ENCODE measurements at places on chromosomes 7 and 10.

GRCh38 chr10:13146379-13146778 is 15.0 kb upstream of the MCM10 start:
- H3K27me3 ChIP-seq, result no peaks in the 10 kb centered on the region
- peaks cover 19% of the 10 kb centered on the region for H3K36me3 ChIP-seq
- ATAC-seq, result no peak

DNA sequence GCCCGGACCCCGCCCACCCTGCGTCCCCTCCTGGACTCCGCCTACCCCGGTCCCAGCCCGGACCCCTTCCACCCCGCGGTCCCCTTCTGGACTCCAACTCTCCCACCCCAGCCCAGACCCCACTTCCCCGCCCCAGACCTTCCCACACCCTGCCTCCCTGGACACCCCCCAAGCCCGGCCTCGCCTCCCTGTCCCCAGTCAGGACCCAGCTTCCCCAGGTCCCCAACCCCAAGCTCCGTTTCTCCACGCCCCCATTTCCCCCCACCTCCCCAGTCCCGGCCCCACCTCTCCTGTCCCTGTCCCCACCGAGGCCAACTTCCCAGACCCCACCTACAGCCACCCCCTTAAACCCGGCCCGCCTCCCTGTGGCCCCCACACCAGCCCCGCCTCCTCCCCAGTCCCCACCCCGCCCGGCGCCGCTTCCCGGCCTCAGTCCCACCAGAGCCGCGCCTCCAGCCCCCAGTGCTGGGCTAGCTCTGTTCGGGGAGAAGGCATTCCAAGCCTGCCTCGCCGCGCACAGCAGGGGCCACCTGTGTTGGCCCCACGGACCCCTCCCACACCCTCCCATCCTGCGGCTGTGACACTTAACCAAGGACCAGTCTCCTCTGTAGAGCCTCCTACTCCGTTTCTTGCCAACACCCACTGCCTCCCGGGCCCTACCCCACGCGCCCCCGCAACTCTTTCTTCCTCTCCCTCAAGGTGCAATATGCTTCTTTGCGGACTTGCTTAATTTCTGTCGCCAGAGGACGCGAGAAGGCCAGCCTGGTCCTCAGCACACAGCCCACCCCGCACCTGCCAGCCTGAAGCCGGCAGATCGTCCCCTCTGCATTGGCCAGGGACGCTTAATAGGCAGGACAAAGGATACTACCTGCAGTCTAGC is 736 bp upstream of the ITIH5 start:
- H3K27me3 ChIP-seq, result no peaks in the 10 kb centered on the region
- peak overlapping the region; percentile 85 for H3K4me3 ChIP-seq
- no peaks in the 10 kb centered on the region for H3K36me3 ChIP-seq
- H3K27ac ChIP-seq, result no peak overlapping the region
- peak; percentile 69 for ATAC-seq
- H3K4me1 ChIP-seq, result no peaks in the 10 kb centered on the region

GRCh38 chr10:79374312-79375191 is 27.3 kb downstream of the PPIF start:
- H3K4me1 ChIP-seq, result no peaks in the 10 kb centered on the region
- no peak overlapping the region for H3K27ac ChIP-seq
- ATAC-seq, result peak; percentile 63
- H3K36me3 ChIP-seq, result no peaks in the 10 kb centered on the region
- H3K27me3 ChIP-seq, result no peaks in the 10 kb centered on the region

GRCh38 chr7:42457663-42458062 is 220.7 kb upstream of the GLI3 start:
- H3K27ac ChIP-seq, result no peak overlapping the region
- H3K27me3 ChIP-seq, result no peaks in the 10 kb centered on the region
- H3K36me3 ChIP-seq, result no peaks in the 10 kb centered on the region

GRCh38 chr7:133556048-133556447 is 303.2 kb downstream of the EXOC4 start:
- H3K27me3 ChIP-seq, result no peaks in the 10 kb centered on the region
- ATAC-seq, result no peak
- no peaks in the 10 kb centered on the region for H3K4me1 ChIP-seq
- no peak overlapping the region for H3K27ac ChIP-seq
- H3K4me3 ChIP-seq, result no peak overlapping the region

- peaks cover 36% of the 10 kb centered on the region for H3K27me3 ChIP-seq
- no peak overlapping the region for H3K4me3 ChIP-seq
- no peak overlapping the region for H3K27ac ChIP-seq
- H3K36me3 ChIP-seq, result no peaks in the 10 kb centered on the region
These were observed 172.2 kb downstream of the HERPUD2 start for GRCh38 chr7:35522697-35523096.

- H3K27ac ChIP-seq, result no peak overlapping the region
- H3K4me1 ChIP-seq, result peaks cover 15% of the 10 kb centered on the region
- H3K27me3 ChIP-seq, result peaks cover 61% of the 10 kb centered on the region
- H3K36me3 ChIP-seq, result no peaks in the 10 kb centered on the region
These were observed 1.9 kb downstream of the NRCAM start for GRCh38 chr7:108454317-108454673.

DNA sequence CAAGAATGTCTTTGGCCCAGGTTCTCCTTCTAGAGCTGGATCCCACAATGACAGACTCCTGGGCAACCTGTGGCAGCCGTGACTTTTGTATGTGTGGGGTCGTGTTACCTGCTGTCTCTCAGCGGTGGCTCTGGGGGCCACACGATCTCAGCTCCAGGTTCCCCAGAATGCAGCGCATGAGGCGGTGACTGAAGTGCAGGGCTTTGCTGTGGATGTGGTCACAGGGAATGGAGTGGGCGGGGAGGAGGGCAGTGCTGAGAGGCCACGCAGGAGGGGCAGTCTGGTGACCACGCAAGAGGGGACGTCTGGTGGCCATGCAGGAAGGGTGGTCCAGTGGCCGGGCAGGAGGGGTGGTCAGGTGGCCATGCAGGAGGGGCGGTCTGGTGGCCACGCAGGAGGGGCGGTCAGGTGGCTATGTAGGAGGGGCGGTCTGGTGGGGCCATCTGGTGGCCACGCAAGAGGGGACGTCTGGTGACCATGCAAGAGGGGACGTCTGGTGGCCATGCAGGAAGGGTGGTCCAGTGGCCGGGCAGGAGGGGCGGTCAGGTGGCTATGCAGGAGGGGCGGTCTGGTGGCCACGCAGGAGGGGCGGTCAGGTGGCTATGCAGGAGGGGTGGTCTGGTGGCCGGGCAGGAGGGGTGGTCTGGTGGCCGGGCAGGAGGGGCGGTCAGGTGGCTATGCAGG is 112.7 kb downstream of the ACTR3B start:
- H3K27me3 ChIP-seq, result no peaks in the 10 kb centered on the region
- H3K36me3 ChIP-seq, result no peaks in the 10 kb centered on the region
- no peak overlapping the region for H3K4me3 ChIP-seq
- ATAC-seq, result no peak

DNA sequence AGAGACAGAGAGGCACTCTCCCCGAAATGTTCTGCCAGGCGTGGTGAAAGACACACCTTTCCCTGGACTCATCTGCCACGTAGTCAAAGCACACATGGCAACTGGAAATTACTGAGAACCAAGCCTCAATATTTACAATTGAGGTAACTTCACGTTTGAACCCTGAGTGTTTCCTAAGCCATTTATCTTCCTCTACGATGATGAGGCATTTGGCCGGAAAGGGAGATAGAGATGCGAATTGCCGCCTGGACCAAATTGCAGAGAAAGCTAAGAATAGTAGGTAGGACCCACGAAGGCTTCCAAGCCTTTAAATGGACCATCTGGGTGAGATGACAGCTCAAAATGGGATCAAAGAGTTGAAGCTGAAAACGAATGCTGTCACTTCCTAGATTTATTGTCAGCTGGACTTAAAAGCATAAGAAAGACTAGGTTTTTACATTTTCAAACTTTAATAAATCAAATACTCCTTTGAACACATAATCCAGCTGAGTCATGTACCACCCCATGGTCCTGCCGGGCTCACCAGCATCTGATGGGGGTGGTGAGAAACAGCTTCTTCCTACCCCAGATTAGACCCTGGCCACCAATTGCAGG is 135.6 kb upstream of the LYZL2 start:
- ATAC-seq, result no peak
- no peak overlapping the region for H3K4me3 ChIP-seq
- H3K27me3 ChIP-seq, result no peaks in the 10 kb centered on the region
- H3K27ac ChIP-seq, result no peak overlapping the region
- H3K4me1 ChIP-seq, result no peaks in the 10 kb centered on the region

DNA sequence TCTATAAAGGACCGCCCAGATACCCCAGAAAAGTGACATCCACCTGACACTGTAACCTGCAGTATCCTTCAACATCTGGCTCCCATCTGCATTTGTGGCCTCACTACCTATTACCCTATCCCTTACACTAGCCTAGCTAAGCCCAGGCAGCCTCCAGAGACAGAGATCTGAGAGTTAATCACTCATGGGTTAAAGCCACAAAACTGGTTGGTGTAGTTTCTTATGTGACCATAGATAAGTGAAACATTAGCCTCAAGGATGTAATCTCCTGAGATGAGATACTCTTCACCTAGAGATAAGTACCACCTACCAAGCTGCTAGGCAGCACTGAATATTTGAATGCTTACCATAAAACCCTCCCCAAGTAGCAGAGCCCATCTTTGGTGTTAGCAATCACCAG is 35.4 kb downstream of the CTTNBP2 start:
- H3K36me3 ChIP-seq, result no peaks in the 10 kb centered on the region
- peaks cover 6% of the 10 kb centered on the region for H3K4me1 ChIP-seq
- ATAC-seq, result no peak
- H3K27me3 ChIP-seq, result no peaks in the 10 kb centered on the region
- no peak overlapping the region for H3K4me3 ChIP-seq
- H3K27ac ChIP-seq, result no peak overlapping the region

GRCh38 chr7:22402250-22402649 is 45.3 kb upstream of the RAPGEF5 start:
- no peak overlapping the region for H3K27ac ChIP-seq
- no peak for ATAC-seq
- no peak overlapping the region for H3K4me3 ChIP-seq
- H3K4me1 ChIP-seq, result no peaks in the 10 kb centered on the region

GRCh38 chr10:83934641-83935338 is 204.5 kb upstream of the GHITM start:
- no peaks in the 10 kb centered on the region for H3K36me3 ChIP-seq
- no peak overlapping the region for H3K4me3 ChIP-seq
- H3K27me3 ChIP-seq, result no peaks in the 10 kb centered on the region

DNA sequence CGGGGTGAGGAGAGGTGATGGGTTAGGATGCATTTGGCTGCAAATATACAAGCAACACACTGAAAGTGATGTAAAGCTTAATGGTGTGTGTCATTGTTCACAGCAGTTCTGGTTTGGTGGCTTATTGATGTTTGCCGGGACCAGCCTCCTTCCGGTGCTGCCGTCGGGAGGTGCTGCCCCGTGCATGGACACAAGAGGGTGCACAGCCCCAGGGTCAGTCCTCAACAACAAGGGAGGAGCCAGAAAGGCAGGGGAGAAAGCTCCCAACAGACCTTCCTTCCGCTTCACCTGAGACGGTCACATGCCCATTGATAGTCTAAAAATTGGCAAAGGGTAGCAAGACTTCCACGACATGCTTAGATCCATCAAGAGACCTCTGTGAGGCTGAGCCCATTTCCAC is 9.5 kb downstream of the RNF32 start:
- no peaks in the 10 kb centered on the region for H3K4me1 ChIP-seq
- H3K27ac ChIP-seq, result no peak overlapping the region
- no peak overlapping the region for H3K4me3 ChIP-seq
- H3K27me3 ChIP-seq, result peaks cover 46% of the 10 kb centered on the region
- ATAC-seq, result no peak

- no peaks in the 10 kb centered on the region for H3K36me3 ChIP-seq
- ATAC-seq, result no peak
- H3K27ac ChIP-seq, result no peak overlapping the region
- peaks cover 6% of the 10 kb centered on the region for H3K27me3 ChIP-seq
These were observed 14.2 kb upstream of the PRF1 start for GRCh38 chr10:70616761-70617160.

- ATAC-seq, result no peak
- no peaks in the 10 kb centered on the region for H3K36me3 ChIP-seq
- H3K4me1 ChIP-seq, result peaks cover 36% of the 10 kb centered on the region
- no peaks in the 10 kb centered on the region for H3K27me3 ChIP-seq
These were observed 63.5 kb downstream of the CAMK1D start for GRCh38 chr10:12412666-12413368.

DNA sequence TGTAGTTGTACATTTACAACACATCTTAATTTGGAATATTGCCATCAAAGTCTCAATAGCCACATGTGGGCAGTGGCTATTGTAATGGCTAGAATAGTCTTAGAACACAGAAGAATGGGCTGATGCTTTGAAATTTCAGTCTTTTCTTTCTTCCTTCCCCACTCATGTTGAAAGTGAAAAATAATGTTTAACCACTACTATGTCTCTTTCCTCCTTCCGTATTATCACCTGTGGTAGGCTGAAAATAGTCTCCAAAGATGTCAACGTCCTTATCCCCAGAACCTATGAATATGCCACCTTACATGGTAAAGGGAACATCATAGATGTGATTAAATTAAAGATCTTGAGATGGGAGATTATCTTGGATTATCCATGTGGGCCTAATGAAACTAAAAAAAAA is 154.0 kb downstream of the SUGCT start:
- no peaks in the 10 kb centered on the region for H3K36me3 ChIP-seq
- no peaks in the 10 kb centered on the region for H3K4me1 ChIP-seq
- ATAC-seq, result no peak
- no peaks in the 10 kb centered on the region for H3K27me3 ChIP-seq
- H3K4me3 ChIP-seq, result no peak overlapping the region

DNA sequence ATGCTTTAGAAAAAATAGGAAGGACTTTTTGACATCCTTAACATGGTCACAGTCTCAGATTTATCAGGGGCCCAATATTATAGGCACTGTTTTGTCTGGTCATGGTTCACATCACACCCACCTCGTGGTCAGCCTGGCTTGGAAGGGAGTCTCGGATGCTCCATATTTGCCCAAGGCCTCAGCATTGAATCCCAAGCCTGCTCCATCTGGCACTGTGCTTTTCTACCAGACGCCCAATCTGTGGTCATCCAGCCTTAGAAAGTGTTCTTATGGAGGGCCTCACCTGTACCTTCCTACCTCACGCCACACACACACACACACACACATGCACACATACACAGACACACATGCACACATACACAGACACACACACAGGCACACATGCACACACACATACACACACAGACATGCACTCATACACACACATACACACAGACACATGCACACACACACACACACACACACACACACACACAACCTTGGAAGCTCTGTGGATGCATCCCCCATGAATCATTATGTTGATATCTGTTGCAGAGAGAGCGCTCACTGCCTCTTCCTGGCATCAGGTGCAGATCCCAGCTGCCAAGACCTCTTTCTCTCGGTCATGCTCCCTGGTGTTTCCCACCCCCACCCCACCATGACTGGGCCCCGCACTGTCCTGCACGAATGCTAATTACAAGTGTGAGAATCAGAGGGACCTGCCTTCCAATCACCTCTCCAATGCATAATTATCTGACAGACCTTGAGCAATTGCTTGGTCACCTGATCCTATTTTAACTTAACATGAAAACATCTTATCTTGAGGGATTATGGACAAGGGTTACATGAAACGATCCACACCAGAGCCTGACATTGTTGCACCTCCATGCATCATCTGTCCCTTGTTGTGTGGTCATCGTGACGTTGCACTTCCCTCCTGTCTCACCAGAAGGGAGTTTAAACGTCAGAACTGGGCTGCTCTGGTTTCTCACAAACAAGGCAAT is 122.7 kb upstream of the TMEM72 start:
- no peaks in the 10 kb centered on the region for H3K4me1 ChIP-seq
- H3K27ac ChIP-seq, result no peak overlapping the region
- H3K4me3 ChIP-seq, result no peak overlapping the region

GRCh38 chr10:17516376-17516775 is 62.0 kb upstream of the ST8SIA6 start:
- H3K4me1 ChIP-seq, result no peaks in the 10 kb centered on the region
- ATAC-seq, result no peak
- no peaks in the 10 kb centered on the region for H3K36me3 ChIP-seq
- H3K4me3 ChIP-seq, result no peak overlapping the region
- no peaks in the 10 kb centered on the region for H3K27me3 ChIP-seq

GRCh38 chr7:72153132-72153512 is 259.0 kb downstream of the CALN1 start:
- no peaks in the 10 kb centered on the region for H3K4me1 ChIP-seq
- no peak overlapping the region for H3K4me3 ChIP-seq
- no peaks in the 10 kb centered on the region for H3K36me3 ChIP-seq
- H3K27ac ChIP-seq, result peak overlapping the region; percentile 2
- ATAC-seq, result no peak

All from gastroesophageal sphincter (tissue), 4 donors.